ENCODE measurements at places on chromosomes 3 and 15.

- DNase-seq: peak; percentile 53
These were observed 27.2 kb downstream of the LRRC2 start for GRCh38 chr3:46538803-46539442.

GRCh38 chr15:93861956-93862741 is 369.2 kb upstream of the MCTP2 start:
- DNase-seq: no peak

DNA sequence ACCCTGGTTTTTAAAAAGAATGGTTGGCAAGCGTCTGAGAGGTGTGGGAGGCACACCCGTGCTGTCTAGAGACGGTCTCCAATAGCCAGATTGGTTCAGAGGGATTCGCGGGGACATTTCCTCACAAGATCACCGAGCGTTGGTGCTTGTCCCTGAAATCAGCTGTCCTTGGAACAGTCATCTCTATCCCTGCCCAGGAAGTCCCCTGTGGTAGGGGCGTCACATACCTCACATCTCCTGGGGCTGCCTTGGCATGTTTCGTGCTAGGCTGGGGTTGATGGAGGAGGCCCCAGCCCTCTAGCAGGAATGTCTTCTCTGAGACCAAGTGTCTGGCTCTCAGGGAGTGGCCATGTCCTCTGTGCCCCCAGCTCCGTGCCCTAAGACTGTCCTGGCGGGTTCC is 6.8 kb downstream of the FBLN2 start:
- DNase-seq: no peak

DNA sequence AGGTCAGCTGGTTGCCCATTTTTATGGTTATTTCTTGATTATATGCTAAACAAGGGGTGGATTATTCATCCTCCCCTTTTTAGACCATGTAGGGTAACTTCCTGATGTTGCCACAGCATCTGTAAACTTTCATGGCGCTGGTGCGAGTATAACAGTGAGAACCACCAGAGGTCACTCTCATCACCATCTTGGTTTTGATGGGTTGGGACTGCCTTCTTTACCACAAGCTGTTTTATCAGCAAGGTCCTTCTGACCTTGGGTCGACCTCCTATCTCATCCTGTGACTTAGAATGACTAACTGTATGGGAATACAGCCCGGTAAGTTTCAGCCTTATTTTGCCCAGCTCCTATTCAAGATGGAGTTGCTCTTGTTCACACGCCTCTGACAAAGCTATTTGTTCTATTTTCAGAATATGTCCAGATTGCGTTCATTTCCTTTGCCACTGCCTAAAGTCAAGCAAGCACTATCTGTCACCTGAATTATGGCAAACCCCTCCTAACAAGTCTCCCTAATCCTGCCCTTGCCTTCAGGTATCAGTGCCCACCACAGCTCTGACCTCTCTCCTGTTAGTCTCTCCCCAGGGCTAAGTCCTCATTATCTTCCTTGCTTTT is 308.5 kb downstream of the ROBO2 start:
- DNase-seq: peak; percentile 45

DNA sequence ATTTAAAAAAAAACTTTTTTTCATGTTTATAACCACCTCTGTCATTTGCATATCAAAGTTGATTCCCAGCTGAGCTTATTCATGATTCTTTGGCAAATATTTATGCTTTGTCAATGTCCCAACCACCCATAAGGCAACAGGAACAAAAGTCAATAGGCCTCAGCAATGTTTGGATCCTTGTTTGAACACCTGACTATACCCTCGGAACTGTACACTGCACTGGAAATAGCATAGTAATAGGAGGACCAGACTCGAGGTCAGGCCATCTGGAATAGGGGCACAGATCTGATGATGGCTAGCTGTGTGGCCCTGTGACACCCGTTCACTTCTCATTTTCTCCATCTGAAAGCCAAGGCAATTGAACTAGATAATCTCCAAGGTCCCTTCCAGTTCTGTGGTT is 301.7 kb upstream of the ATP11B start:
- no peak for DNase-seq

DNA sequence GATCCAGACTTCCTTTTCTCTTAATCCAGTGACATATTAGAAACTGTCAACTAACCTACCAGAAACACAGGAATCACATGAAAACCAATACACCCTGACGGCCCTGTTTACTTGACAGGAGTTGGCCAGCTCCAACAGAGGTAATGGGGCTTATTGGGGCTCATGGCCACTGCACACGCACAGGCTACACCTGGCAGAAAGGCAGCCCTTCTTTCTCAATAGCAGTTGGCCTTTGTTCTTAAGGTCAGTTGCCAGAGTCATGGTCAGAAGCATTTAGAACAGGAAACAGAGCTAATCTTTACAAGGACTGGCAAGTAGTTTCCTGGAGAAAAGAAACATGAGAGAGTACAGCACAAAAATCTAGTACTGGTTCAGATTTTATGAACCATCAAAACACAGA is 181.8 kb downstream of the MAGI1 start:
- peak; percentile 14 for DNase-seq

DNA sequence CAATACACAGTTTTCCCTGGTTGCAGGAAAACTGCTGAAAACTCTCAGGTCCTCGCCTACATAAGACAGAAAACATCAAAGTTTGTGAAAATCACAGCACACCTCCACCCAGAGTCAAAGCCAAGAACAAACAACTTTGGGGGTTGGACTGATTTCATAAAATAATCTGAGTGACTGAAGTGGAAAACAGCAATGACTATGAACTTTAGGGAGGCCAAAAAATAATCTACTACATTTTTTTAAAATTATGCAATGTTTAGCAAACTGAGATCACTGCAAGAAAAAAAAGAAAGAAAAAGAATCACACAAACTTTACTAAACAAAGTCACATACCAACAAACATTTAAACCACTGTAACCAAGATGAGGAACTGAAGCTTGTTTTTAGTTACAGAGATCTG is 15.9 kb upstream of the FOXP1 start:
- no peak for DNase-seq

GRCh38 chr15:73915082-73915481 is 11.2 kb upstream of the LOXL1 start:
- no peak for DNase-seq

DNA sequence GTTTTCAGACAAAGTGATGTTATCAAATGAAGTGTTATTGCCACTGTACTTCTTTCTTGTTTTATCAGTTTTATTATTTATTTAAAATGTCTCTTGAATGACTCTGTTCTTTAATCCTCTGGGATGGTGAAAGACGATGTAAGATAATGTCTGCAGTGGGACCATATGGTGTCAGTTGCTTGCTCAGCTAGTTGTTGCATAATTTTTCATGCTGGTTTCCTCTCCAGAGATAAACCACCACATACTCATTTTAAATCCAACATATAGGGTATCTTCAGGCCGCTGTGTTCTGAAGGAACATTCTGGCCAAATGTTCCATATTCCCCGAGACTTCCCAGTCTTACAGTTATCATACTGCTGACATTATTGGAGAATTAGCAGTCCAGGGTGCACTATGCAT is 75.9 kb downstream of the GABRG3 start:
- DNase-seq: no peak

DNA sequence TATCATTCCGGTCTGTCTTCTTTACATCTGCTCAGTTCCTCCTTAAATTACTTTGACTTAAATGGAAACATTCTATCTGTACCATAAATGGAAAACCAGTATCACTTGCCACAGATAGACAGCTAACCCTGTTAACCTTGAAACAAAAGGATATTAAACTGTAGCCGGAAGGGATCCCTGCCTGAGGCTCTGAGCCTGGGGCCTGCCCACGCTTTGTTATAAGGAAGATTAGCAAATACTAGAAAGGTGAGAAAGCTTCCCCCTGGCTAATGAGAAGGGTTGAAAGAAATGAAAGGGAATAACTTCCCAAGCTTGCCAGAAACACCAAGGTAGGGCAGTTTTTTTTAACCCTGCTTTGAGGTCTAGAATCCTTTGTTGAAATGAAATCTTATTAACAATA is 927.6 kb downstream of the FHIT start:
- no peak for DNase-seq

GRCh38 chr3:50137531-50137930 is 17.6 kb upstream of the SEMA3F start:
- DNase-seq: no peak

DNA sequence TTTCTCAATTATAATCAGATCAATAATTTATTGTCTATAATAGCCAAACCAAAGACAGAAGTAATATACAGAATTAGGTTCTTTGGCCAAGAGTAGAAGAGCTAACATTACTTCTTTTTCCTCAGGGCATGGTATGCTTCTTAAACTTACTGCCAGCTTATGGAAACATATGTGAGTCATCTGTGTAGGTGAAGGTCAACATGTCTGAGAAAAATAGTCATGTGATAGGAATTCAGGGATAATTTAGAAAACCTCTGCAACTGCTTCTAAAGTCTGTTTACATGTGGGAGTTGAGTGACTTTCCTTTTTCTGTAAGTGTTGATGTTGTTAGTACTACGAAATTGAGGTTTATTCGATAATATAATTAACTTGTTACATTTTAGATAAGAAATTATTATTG is 19.2 kb upstream of the MAP6D1 start:
- peak; percentile 86 for DNase-seq

GRCh38 chr3:28286595-28286994 is 45.2 kb downstream of the CMC1 start:
- DNase-seq: peak; percentile 47

DNA sequence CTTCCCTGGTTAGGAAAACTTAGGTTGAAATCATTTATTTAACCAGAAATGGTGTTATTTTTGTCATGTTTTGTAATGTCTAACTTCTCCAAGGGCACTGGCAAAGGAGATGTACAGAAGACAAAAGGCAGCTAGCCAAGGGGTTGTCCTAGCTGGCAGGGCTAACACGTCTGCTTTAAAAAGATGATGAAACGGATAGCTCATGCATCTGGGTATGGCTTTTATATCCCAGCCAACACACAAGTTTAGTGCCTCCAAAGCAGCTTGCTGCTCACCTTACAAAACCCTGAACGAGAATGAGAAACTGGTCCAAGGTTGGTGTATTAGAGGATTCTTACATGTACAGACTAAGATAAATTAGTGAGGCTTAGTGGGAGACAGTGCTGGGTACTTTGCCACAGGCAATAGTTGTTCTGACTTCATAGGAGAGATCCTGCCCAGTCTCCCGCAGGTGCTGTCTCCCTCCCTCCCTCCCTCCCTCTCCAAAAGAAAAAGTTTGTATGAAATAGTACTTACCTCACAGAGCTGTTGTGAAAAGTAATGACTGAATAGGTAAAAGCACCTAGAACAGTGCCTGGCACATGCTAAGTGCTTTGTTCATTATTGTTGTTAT is 47.8 kb downstream of the KCNMB2 start:
- DNase-seq: no peak

DNA sequence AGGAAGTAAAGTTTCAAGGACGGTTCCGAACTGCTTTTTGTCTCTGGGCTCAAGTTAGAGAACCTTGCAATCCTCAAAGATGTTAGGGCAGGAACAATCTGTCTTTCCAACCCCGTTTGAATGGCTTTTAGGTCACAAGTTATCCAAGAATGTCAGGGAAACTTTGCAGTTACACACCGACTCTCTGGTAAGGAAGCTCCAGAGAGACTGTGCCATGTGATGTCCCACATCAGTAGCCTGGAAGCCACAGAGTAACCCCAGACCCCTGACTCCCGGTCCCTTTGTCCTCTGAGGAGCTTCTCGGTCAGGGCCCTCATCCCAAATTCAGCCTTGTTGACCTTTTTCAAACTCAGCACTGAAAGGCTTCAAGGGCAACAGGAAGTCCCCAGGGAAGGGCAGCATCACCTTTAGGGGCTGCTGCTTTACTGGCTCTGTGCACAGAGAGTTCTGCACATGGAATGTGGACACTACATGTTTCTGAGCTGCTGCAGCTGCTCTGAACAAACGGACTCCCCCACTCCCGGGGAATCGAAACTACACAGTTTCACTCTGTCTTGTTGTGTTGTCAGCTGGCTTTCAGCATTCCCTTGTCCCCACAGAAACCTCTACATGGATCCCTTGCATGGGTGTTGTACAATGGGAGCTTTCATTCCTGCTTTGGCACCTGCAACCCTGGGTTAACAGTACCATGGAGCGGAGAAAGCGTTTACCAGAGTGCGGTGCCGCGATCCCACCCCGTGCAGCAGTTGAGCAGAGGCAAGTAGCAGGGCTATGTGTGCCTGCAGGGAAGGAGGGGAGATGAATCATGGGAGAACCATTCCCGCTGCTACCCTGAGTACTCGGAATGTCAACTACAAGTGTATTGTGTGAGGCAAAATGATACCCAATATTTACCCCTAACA is 408.2 kb upstream of the THBS1 start:
- no peak for DNase-seq

- DNase-seq: peak; percentile 4
These were observed 38.1 kb downstream of the TRAK1 start for GRCh38 chr3:42129014-42129953.

DNA sequence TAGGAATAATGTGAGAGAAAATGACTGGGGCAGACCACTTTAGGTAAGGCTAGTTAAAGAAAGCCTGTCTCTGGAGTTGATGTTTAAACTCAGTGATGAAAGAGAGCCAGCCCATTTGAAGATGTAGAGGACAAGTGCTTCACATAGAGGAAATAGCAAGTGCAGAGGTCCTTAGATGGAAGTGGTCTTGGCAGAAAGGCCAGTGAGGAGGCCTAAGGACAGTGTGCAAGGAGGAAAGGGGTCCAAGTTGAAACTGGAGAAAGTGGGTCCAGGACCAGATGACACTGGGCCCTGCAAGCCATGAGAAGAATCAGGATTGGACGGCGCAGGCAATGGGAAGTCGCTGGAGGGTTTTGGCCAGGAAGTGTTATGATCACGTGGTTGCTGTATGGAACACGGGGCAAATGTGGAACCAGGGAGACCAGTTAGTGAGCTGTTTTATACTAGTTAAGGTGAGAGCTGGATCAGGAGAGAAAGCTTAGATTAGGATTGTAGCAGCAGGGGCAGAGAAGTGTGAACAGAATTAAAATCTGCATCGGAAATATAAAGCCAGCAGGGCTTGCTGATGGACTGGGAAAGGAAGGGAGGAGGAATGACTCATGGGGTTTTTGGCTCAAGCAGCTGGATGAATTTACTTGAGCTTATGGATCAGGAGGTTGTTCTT is 48.0 kb upstream of the SCAANT1 start:
- peak; percentile 70 for DNase-seq

- DNase-seq: peak; percentile 90
These were observed at the start of gene USP19 for GRCh38 chr3:49120438-49121131. Gene USP19, minus strand, starts transcription at chr3:49120823. Its CDS starts 1,678 bp downstream, at chr3:49119145.

DNA sequence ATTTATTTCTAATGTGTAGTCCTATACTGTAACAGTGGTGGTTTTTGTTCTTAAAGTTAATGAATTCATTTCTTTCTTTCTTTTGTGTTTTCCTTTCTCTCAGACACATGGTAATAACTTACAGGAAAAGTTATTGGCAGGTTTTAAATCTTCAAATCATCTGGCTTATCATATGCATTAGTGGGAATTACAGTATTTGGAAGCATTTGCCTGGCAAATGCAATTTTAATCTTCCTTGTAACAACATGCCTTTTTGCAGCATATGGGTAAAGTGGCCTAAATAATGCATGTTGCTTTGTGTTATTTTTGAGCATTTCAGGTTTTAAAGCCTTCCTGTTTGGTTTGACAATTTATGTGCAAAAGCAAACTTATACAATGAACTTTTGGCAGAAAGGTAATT is 66.8 kb downstream of the GALK2 start:
- DNase-seq: no peak

Data from amniotic epithelial cell (primary cell).